ENCODE measurements at places on chromosomes 5 and 9.

DNA sequence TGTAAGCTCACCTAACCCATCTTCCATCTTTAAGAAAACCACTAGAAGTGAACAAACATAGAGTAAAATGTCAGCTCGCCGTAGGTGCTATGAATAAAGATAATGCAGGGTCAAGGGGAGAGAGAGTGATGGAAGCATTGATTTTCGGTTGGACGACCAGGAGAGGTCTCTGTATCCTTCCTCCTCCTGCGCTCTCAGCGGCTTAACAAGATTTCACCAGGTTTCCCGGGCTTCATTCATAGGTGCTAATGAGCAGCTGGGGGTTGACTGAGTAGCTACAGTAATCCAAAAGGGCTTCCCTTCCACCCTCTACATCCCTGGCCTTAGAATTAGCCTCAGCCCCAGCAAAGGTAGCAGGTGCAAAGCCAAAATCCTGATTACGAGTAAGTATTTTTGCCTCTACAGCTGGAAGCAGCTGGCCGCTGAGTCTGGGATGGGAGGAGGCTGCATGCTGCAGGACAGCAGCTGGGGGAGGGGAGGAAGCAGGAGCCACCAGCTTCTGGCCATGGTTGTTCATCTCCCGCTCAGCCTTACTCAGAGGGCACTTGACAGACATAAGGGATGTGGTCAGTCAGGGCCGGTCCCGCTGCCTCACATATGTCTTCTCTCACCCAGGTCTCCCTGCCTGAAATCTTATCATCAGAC is 112.0 kb upstream of the IL12B start:
- DNase-seq: no peak

DNA sequence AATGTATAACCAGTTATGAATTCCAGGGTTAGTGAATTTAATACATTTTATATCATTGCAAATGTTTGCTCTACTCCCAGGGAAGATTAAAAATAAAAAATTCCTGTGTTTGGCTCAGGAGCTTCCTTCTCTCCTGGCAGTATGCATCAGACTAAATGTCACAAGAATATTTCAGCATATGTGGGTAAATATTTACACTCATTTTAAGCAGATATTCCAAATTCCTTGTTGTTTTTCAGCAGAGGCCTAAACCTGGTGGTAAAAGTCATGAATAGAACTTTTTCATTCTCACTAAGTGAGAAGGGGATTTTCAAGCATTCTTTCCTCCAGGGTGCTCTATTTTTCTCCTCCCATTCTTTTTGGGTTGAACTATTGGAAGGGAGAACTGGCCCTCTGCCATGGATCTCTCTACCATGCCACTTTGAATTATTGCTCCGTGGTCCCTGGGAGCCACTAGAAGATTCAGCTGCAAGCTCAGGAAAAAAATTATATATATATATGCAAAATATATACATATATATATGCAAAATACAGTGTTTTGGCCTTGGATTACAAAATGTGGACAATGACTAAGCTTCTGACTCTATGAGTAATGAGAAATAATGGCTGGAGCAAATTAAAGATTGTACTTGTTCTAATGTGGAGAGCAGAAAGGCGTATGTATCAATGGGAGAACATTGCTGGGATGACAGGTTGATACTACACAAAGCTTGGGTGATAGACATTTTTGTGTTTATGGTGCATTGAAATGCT is 180.6 kb upstream of the PAPPA start:
- DNase-seq: no peak

DNA sequence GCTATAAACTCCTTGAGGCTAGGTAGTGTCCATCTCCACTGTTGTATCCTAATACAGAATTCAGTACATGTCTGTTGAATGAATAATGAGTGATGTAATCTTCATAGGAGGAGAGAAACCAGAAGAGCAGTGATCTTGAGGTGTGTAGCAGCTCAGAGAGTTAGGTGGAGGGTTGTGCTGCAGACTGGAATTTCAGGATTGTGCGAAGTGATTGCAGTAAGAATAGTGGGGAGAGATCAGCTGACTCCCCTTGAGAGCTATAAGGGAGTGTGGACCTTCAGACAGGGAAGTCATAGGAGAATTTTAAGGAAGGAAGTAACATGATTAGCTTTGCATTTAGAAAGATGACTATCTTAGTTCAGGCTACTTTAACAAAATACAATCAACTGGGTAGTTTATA is 4.4 kb downstream of the SNX24 start:
- no peak for DNase-seq

GRCh38 chr9:33153666-33154065 is 13.5 kb downstream of the B4GALT1 start:
- DNase-seq: no peak
